ENCODE measurements at places on chromosomes 3 and 15.

DNA sequence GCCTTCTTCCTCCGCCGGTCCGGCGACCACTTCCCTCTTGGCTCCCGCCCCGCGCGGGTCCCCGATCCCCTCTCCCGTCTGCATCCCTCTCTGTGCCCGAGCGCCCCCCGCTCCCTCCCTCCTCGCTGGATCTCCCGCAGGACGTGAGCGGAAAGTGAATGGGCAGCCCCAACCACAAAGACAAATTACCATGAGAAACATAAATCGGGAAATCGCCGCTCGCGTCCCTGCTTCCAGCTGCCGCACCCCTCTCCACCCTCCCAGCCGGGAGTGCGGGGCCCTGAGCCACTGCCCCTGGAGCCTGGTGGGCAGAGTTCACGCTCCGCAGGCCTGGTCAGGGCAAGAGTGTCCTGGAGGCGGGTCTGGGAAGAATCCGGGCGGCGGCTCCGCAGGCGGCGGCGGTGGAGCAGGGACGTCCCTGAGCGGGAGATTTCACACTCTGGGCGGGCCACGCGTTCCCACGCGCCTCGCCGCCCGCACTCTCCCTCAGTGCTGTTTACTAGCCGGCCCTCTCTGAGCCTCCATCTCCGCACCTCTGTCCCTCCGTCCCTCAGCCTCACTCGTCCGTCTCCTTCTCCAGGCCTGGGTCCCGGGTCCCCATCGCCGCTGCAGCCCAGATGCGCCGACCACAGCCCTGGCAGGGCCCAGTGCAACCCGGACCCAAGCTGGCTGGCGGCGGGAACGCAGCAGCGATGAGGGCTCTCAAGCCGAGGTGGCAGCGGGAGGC lies 835 bp downstream of the SEMA5B start:
- no peak for DNase-seq

- DNase-seq, result no peak
These were observed 1412.6 kb downstream of the ZPLD1 start for GRCh38 chr3:103847081-103848062.

DNA sequence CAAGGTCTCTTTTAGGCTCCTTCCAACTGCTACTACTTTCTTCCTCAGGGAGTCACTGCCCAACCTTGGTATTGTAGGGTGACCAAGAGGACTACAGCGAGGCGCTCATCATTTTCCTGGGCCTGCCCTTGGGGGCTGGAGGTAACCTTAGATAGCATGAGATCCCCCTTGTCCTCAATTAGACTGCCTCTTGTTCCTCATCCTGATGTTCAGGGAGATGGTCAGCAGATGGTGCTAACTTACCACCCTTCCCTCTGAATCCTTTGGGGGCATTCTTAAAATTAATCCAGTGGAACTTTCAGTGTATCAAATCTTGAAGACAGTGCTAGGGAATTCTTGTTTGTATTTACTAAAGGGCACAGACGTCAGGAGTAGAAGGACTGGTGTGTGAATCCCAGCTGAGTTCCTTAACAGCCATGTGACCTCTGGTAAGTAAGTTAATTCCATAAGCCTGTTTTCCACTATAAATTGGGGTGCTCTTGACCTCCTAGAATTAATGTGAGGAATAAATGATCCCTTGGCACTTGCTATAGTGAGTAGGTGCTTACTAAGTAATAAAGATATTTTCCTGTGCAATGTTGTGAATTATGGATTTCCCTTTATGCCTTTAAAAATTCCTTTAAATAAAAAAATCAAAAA lies 4.1 kb upstream of the CLPX start:
- no peak for DNase-seq

- DNase-seq, result no peak
These were observed 958.8 kb upstream of the NR2F2 start for GRCh38 chr15:95371664-95372063.

- peak; percentile 40 for DNase-seq
These were observed 38.6 kb downstream of the ACSBG1 start for GRCh38 chr15:78195735-78196201.

DNA sequence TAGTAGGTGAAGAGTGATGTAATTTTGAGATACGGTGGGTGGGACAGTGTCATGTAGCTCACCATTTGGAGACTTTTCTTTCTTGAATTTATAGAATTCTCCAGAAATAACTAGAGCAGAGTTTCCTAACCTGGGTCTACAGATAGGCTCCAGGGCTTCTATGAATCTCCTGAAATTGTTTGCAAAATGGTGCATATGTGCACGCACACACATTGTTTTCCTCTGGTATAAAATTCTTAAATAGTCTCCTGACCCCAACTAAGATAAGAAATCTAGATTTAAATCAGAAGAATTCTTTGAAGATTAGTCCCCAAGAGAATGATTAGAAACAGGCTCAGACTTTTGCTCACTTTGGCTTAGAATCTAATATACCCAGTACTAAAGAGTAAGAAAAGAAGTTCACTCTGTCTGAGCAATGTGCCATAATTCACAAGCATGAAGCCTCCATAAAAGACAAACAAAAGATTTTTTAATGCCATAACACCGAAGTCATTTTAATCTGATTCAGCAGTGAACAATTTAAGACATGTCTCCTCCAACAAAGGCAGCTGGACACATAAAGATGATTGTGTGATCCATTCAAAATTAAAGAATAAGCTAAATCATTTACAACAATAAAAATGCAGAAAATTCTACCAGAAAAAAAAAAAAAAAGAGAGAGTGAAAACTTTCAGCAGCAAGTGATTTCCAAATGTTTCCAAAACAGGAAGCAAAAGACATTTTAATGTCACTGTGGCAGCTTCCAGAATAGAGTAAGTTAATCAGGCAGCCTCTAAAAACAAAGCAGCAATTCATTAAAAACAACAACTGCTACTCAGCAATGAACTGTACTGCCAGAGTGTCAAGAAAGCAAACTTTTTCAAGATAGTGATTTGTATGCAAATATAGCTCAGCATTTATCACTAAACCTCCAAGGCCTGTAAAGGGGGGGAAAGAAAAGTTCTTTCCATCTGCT lies 975.5 kb upstream of the CFAP20DC start:
- no peak for DNase-seq

DNA sequence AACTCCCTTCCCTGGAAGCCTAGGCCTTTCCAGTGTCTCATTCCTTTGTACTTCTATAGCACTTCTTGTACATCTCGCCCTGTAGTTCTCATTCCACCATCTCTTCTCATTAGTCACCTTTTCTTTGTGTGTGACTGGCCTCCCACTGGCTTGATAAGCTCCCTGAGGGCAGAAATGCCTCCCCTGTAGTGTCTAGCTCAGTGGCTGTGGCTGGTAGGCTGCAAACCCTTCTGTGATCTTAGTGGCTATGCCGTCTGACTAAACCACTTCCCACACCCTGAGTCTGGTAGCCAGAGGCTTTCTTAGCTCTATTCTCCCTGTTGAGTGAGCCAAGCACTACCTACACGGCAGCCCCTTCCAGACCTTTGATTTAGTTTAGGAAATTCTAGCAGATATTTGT lies 24.4 kb upstream of the TNFAIP8L3 start:
- no peak for DNase-seq

DNA sequence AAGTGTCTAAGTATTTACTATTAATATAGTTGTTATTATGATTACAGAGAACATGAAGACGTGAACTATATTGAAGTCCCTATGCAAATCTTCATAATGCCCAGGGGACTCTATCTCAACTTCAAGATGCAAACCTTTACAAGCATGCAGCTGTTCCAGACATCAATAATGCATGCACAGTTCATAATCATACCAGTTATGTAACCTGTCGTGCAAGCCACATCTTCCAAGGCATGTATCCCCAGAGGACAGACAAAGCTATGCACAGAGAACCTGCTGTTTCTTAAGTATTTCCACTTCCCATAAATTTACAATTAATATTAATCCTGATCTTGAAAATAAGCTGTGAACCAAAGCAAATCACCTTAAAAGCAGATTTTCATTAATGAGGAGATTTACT lies 534.1 kb downstream of the TUSC7 start:
- no peak for DNase-seq

DNA sequence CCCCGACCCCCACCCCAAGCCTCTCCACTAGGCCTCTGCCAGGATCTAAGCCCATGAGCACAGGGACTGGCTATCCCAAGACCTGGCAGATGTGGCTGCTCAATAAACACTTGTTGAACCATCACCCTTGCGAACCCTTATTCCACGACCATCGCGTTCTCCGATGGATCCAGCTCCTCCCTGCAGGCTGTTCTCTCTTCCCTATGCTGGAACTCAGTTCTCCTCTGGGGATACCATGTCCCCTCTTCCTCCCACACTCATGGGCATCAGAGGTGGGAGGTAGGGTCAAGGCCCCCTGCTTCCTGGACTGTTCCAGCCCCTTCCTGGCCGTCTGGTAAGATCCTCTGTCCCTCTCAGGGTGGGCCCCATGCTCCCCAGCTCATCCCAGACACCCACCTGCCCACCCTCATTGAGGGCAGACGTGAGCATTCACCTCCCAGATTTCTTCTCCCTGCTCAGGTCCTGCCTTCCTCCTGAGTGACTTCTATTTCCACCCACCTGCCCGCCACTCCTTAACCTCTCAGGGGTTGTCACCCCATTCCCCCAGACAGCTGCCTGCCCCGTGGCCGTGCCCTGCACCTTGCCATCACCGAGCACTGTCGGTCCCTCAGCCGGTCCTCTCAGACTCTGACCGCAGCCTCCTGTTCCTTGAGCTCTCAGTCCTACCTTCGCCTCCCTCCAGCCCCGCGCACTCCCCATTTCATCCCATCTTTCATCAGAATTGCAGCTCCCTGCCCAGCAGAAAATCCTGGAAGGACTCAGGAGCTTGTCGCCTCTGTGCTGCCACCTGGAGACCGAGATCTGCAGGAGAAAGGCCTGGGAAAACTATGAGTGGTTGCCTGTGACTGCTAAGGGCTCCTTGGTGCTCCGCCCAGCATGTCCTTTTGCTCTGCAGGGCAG lies 42.0 kb downstream of the PML start:
- DNase-seq, result no peak

- DNase-seq, result peak; percentile 62
These were observed 67.2 kb downstream of the CACNA2D2 start for GRCh38 chr3:50436114-50436674.

- DNase-seq, result no peak
These were observed 75.1 kb downstream of the ATP10A start for GRCh38 chr15:25787855-25788520.

- no peak for DNase-seq
These were observed 34.0 kb upstream of the TNFAIP8L3 start for GRCh38 chr15:51128701-51129100.

GRCh38 chr15:101570241-101570640 lies 80.7 kb upstream of the PCSK6 start:
- DNase-seq, result no peak

DNA sequence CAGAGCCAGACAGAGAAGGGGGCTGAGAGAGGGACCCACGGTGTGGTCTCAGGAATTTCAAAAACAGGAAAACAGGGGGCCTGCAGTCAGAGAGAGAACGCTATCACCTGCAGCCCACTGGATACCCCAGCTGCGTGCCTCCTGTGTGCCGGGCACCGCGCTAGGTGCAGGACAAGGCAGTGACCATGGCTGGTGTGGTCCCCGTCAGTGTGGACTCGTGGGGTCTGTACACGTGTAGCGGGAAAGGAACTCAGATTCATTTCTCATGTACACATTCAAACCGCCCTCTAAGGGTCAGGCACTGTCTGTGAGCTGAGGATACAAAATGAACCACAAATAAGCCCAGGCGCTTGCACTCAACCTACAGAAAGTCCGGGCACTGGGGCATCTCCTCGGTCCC lies 20.9 kb downstream of the SSUH2 start:
- DNase-seq, result no peak

DNA sequence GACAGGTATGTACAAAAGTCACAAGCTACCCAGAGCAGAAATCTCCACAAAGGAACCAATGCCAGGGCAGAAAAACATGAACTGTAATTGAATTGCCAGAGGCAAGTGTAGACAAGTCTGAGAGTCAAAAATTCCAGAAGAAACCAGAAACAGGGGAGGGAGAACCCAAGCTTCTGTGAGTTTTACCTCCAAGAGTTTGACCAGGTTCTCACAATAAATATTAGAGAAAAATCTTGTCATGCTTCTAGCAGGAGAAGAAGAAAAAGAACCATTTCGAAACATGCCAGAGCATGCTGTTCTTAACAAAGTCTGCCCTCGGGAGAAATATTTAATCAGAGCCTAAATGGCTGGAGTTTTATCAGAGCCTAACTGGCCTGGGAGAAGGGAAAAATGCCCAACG lies 32.5 kb upstream of the AP3B2 start:
- DNase-seq, result no peak

DNA sequence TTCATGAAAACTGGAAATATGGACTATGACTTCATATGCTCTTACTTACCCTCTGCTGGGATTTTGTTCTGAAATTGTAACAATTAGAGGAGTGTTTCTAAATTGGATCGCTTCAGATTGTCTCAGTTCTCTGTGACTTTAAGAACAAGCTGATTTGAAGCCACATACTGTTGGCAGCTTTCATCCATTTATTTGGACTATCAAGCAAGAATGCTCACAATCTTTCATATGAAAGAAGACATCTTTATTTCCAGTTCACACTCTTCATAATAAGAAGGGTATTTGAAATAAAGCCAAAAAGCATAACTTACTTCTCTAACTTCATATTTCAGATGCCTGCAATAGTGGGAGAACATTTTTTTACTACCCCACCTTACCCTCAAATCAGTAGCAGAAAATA lies 491.6 kb upstream of the TPRG1 start:
- DNase-seq, result no peak

- no peak for DNase-seq
These were observed 24.5 kb upstream of the RASA2 start for GRCh38 chr3:141462176-141462859.

DNA sequence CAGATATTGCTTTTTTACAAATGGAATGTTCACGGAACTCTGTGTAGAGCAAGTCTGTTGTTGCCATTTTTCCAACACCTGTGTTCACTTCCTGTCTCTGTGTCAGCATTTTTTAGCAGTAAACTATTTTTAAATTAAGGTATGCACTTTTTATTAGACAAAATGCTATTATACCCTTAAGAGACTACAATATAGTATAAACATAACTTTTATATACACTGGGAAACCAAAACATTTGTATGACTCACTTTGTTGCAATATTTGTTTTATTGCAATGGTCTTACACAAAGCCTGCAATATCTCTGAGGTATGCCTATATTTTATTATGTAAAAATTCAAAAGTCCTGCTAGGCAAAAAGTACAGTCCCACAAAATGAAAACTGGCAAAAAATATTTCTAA lies 39.8 kb upstream of the FGF7 start:
- no peak for DNase-seq

DNA sequence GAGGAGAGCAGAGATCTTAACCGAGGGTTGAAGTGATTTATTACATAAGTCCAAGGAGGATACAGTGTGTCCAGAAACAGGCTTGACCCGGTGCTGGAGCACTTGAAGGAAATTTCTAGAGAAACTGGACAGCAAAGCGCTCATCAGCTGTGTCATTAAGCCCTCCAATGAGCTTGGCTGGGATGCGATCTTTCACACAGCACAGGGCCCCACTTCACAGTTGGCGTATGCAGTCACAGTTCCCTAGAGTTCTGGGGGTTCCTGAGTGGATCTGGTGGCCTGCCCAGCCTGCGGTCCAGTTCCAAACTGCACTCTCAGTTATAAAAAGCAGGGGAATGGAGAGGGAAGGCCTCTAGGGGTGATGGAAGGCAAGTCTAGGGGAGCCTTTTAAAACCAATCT lies 13.6 kb downstream of the ST8SIA2 start:
- no peak for DNase-seq

GRCh38 chr15:56146756-56147155 lies 96.9 kb downstream of the RFX7 start:
- DNase-seq, result no peak

GRCh38 chr3:53493963-53494791 lies at the start of gene CACNA1D:
Gene CACNA1D, plus strand, starts transcription at chr3:53494611. Its CDS starts 556 bp downstream, at chr3:53495167.
- DNase-seq, result no peak

All from central memory CD4-positive, alpha-beta T cell (primary cell).